Heart left ventricle (tissue), 16 donors: ENCODE measurements at places on chromosomes 11 and 22.
A peak's percentile ranks its signal among the peaks of the same experiment; 100 is the strongest.

DNA sequence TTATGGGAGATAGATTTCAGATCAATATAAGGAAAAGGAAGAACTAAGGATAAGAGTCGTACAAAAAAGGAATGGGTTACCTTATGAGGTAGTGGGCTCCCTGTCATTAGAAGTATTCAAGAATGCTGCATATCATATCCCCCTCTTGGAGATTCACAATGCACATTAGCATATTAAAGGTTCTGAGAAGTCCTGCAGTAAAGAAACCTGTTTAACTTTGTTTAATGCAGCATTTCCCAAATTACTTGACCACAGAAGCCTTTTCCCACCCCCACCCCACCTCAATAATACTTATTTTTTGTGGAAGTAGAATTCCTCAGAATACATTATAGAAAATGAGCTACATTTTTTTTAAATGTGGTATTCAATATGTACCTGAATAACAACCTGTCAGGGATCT is 30.9 kb downstream of the PHF21A start:
- no peak for DNase-seq

DNA sequence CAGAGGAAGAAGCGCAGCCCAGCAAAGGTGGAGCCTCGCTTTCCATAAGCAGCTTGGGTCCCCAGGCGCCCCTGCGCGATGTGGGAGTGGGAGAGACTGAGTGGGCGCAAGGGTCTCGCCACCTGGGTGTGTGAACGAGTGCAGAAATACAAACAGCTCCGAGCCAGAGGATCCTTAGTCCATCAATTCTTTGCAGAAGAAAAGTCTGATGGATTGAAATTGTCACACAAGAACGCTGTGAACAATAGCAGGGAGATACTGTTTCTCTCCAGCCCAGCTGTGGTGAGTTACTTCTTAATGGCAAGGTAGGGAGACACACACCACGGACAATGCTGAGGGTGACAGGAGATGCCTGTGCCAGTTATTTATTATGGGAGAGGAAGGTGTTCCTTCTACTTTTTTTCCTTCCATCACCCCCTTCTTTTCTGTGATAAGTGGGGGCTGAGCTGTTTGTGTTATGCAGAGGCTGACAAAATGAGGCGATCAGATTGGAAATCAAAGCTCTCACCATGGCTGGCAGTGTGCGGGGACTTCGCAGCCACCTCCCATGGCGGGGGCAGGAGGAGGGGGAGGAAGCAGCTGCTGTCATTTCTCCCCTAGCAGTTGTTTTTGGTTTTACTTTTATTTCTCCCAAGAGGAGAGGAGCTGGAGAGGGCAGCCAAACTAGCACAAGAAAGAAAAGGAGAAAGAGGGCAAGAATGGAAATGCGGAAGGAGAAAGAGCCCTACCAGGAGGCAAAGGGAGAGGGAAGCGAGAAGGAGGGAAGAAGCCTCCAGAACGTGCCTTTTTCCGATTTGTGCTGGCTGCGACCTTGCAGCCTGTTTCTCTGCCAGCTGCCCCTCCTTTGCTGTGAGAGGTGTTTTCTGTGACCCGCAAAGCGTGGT is 755.8 kb downstream of the NTM start:
- DNase-seq = no peak

GRCh38 chr11:20036626-20037335 is 123.5 kb downstream of the DBX1 start:
- no peak for DNase-seq

GRCh38 chr22:49332691-49333090 is 495.0 kb downstream of the BRD1 start:
- no peak for DNase-seq

GRCh38 chr11:102921587-102922220 is 33.8 kb downstream of the MMP13 start:
- DNase-seq = no peak

DNA sequence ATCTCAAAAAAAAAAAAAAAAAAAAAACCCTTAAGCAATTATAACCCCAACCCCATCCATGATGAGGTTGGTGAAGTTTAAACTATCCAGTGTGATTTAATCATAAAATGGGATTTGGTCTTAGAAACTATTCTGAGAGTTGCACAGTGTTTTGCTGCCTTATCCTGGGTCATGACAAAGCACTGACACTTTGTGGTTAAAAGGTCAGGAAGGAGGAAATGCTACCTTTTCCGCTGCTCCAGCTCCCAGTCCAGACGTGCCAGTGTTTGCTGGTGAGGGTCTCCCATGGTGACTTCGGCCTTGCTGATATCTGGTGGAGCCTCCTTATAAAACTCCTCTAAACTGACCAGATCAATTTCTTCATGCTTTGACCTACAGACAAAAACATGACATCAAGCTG is 14.5 kb downstream of the THOC5 start:
- DNase-seq = no peak

GRCh38 chr11:14905104-14906033 is 13.3 kb upstream of the CYP2R1 start:
- DNase-seq = peak; percentile 59

GRCh38 chr22:38040953-38041759 is 16.0 kb upstream of the PICK1 start:
- no peak for DNase-seq

- DNase-seq = no peak
These were observed 219.1 kb upstream of the ARHGAP42 start for GRCh38 chr11:100467821-100468508.

DNA sequence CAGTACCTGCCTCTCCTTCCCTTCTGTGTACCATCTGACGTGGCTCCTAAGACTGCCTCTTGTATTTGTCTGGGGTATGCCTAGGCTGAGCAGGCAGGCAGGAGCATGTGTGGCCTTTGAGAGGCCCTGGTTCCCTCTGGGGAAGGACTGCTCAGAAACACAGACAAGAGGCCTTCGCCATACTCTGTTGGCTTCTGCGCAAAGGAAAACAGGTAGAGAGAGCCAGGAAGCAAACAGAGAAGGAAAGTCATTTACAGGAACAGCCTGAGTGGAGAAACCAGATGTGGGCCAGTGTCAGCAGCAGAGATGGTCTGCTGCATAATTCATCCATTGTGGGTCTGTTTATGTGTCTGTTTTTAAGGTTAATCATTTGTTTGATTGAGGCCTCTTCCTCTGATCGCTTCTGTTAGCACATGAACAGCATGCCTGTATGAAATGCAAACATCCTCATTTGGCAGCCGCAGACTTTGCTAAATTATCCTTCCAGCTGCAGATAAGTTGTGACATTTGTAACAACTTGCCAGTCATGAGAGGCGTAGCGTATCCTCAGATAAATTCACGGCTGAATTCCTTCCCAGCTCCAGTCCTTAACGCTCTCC is 119.4 kb downstream of the GALNT18 start:
- DNase-seq = no peak

DNA sequence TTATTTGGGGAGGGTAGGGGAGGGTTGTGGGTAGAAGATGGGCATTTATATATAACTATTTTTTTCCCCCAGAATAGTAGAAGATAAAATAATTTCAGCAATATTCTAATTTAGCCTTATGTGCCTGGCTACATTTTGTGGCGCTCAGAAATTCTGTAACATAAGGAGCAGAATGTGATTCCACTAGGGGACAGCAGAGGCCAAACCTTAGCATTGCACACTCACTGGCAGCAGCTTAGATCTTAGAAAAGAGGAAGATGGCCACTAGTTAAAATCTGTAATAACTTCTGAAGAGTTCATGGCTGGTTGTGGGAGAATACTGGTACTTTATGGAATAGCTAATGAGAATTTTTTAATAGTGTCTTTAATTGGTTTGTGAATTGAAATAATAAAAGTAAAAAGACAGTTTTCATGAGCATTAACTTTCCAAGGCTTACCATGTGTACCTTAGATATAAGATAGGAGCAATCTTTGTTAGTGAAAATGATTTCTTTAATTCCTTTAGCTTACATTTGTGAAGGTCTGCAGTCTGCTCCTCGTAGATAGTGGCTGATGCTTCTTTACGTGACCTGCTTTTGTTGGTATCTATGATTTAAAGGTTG is 33.1 kb downstream of the DDX10 start:
- DNase-seq = peak; percentile 53

DNA sequence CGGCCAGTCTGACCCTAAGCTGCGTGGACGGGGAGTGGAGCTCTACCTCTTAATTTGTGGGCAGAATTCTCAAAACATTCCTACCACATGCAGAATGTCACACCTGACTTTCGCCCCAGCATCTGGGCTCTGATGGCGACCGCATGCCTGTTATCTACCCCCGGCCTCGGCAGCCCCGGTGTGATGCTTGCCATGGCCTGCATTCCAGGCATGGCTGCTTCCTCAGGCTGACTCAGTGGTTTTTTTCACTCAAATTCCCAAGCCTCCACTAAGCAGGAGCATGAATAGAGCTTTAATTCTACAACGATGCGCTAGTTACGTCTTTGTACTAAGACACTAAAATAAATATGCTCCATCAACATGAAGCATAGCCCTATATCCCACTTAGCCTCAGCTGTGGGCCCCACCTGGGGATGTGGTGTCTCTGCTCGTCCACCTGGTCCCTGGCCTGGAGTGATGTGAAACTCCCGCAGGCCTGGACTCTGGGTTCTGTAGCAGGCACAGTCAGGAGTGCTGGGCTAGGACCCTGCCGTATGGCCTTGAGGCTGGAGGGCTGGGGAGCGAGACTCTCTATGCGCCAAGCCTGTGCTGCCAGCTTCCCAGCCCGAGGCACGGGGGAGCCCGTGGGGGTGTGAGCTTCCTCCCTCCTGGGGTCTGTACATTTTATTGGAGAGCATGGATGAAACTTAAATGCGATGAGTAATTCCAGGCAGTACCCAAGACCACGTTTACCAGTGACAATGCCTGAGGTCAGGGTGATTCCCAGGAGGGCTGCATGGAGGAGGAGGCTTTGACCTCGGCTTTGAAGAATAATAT is 153.2 kb downstream of the CTTN start:
- no peak for DNase-seq

DNA sequence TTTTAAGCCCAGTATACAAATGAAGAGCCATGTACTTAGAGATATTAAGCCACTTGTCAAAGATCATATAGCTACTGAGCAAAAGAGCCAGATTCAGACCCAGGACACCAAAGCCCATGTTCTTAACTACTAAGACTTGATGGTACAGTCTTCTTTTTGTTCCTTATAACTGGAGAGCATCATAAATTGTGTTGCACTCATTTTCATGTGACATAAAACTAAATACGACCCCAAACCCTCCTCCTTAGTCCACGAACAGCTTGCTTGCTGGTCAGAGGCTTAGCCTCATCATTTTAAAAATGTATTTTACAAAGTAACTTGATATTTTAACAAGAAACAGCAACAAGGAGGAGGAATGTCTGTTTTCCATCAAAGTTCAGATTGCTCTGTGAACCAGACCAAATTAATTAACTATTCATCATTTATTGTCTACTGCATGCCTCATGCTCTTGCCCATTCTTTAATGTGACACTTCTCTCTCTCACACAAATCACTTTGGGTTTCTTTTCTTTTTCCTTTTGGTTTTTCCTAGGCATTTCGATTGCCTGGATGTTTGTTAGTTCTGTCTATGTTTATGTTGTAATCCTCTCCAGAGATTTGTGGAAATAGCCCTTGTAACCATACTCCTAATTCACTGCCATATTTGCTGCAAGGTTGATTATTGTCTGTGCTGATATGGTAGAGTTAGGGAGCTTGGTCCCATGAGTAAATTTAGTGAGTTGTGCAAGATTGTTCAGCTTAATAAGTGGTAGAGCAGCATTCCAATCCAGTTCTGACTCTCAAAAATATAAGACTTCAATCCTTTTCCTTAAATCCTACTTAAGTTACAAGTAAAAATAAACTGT is 8.4 kb upstream of the ARHGAP20 start:
- no peak for DNase-seq

- no peak for DNase-seq
These were observed 193.6 kb downstream of the CWF19L2 start for GRCh38 chr11:107263844-107264563.

- no peak for DNase-seq
These were observed 945 bp downstream of the ROBO3 start for GRCh38 chr11:124865902-124866851.

DNA sequence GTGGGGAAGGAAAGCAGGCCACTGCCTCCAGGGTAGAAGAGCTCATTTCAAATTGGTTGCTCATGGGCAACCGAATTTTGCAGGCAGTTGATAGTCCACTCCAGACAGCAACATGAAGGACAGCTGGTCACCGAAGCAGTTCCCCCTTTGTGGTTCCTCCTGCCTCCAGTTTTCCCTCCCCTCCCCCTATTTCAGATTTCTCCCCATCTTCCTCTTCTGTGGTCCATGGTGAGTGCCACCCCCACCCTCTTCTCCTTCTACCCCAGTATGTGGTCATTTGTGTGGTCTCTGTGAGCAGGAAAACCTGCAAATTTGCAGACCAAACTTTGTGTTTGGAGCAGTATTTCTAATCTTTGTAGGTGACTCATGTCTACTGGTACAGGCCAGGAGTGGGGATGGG is 38.2 kb upstream of the PAK1 start:
- peak; percentile 21 for DNase-seq

DNA sequence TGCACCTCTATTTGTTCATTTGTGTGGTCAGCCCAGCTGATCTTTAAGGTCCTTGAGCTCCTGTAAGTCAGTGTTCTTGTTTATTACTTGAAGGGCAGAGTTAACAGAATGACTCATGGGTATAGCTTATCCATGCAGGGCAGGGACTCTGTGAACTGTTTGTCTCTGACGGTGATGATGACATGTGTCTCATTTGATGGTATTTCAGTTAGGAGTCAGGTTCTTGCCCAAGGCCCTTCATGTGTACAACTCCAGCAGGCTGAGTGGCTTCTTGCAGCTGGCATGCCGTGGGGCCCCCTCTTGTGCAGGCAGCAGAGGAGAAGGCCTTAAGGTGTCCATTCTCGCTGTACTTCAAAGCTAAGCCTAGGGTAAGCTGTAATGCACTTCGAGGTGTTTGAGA is 165.1 kb downstream of the DBX1 start:
- peak; percentile 60 for DNase-seq

DNA sequence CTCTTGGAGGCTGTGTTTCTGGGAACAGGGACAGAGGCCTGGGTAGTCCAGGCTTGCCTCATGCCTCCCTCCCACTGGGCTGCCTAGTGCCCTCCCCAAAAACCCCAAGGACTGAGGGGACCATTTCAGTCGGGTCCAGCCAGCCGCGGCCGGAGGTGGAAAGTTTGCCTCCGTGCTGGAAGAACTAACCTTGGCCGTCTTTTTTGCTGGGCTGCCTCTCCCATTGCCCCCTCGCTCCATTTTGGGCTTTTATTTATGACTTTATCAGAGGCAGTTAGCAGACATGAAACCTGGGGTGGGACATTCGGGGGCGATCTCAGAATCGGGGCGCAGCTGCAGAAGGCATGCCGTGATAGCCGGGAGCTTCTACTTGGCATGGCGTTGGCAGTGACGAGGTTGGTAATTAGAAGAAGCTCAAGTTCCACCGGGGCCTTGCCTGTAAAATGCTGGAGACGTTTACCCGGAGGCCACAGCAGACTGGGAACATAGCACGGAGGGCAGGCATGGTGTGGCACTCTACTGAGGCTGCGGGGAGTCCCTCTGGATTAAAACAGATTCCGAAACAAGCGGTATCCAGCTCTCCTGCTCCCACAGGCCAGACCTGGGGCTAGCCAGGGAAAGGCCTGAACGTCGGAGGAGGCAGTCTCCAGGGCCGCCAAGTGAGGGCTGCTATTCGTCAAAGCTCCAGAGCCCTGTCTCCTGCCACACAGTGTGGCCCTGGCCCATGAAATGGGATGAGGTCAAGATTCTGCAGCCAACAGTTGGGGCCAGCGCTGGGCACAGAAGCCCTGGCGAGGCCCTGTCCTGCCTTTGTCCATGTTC is 76.4 kb upstream of the PPARA start:
- peak; percentile 44 for DNase-seq
